ENCODE measurements at places on chromosomes 5 and 9.
A peak's percentile ranks its signal among the peaks of the same experiment; 100 is the strongest.

DNA sequence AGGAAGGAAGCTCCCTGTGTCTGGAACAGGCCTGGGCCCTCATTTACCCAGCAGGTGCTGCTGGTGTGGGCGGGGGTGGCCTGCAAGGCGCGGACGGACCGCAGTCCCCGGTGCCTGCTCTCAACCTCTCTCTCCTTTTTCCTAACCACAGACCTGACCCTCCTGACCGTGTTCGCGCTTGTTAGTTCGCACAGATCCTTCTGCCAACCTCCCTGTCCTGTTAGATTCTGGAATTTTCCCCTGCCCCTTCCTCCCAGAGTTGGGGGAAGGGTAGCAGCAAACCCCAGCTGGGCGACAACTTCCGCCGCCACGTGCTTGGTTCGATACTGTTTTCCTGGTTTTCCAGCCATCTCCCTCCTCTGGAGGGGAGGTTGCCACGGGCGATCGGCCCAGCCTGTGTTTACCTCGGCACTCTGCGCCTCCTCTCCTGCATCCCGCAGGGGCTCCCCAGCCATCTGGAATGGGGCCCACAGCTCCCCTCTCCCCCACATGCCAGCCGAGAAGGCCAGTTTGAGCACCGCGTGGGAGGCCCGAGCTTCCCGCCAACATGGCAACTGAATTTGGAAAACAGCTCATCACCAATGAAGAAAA, 70.8 kb upstream of the UNC5A start:
- no peaks in the 10 kb centered on the region for H3K36me3 ChIP-seq
- no peak overlapping the region for H3K4me3 ChIP-seq
- peak; percentile 32 for DNase-seq
- H3K27ac ChIP-seq = no peak overlapping the region
- peaks cover 54% of the 10 kb centered on the region for H3K27me3 ChIP-seq
- peaks cover 5% of the 10 kb centered on the region for H3K4me1 ChIP-seq

GRCh38 chr9:33114746-33115145, 38.3 kb upstream of the SMU1 start:
- DNase-seq = no peak
- no peaks in the 10 kb centered on the region for H3K27me3 ChIP-seq
- no peak overlapping the region for H3K27ac ChIP-seq
- H3K4me1 ChIP-seq = peaks cover 13% of the 10 kb centered on the region
- H3K36me3 ChIP-seq = peaks cover 16% of the 10 kb centered on the region

- no peak overlapping the region for H3K27ac ChIP-seq
- no peak overlapping the region for H3K4me3 ChIP-seq
- H3K4me1 ChIP-seq = peaks cover 3% of the 10 kb centered on the region
- no peak for DNase-seq
Observed at GRCh38 chr5:72501488-72501887, 5.7 kb downstream of the ZNF366 start.

DNA sequence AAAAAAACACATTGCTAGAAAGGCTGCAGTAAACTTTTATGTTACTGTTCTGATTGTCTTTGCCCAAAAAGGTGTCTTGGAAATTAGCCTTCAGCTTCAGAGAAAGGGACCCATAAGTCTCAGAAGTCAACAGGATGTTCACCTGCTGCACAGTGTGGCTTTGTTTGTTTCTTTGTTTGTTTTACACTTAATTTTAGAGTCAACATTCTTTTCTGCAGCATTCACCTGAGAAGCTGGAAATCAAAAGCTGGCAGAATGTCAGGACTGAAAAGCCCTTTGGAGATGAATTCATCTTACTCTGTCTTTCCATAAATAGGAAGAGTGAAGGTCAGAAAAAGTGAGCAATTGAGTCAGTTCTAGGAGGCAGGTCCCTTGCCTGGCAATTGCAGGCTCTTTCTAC, 170.0 kb downstream of the PAPPA start:
- H3K36me3 ChIP-seq = no peaks in the 10 kb centered on the region
- no peak for DNase-seq
- H3K27me3 ChIP-seq = no peaks in the 10 kb centered on the region
- no peak overlapping the region for H3K27ac ChIP-seq
- H3K4me3 ChIP-seq = no peak overlapping the region

DNA sequence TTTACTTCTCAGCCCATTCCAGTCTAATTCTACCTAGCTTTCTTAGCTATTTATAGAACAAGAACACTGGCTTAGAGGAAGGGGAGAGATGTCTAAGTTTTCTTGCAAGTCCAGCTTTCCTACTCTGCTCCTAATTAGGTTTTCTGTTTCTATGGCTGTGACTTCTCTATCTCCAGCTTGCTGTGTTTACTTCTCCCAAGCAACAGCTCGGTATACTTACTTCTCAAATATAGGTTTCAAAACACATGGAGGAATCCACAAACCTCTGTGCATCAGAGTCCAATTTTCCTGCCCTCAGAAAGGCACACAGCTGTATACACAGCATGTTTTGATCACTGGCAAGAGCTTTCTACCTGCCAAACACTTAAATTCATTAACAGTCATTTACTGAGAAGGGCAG, 17.4 kb upstream of the HMGCR start:
- no peak for DNase-seq
- no peak overlapping the region for H3K27ac ChIP-seq
- H3K36me3 ChIP-seq = no peaks in the 10 kb centered on the region
- no peaks in the 10 kb centered on the region for H3K4me1 ChIP-seq

DNA sequence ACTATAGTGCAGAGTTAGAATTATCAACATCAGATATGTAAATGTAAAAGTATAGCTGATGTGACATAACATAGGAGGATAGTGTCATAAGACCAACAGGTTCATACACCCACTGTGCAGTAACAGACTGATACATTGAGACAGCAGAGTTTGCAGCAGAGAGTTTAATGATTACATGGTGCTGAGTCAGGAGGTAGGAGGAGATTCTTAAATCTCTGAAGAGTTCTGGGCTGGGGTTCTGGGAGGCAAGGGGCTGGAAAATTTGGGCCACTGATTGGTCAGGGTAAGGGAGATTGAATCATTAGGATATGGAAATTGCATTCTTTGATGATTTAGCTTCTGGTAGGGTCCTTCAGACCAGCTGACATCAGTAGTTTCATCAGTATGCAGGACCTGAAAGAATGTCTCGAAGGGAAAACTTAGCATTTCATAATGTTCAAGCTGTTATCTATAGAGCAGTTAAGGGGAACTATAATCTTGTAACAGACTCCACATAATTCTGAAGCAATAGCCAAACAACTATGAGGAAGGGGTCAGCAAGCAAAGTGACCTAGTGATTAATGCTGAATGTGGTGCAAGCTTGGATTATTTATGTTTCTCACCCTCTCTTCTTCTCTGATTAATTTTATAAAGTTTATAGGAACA, 35.6 kb downstream of the CCL28 start:
- H3K27me3 ChIP-seq = no peaks in the 10 kb centered on the region
- no peak for DNase-seq
- H3K36me3 ChIP-seq = no peaks in the 10 kb centered on the region
- no peaks in the 10 kb centered on the region for H3K4me1 ChIP-seq

GRCh38 chr5:110965773-110966581, 105.5 kb upstream of the TSLP start:
- no peaks in the 10 kb centered on the region for H3K27me3 ChIP-seq
- no peak overlapping the region for H3K4me3 ChIP-seq
- H3K27ac ChIP-seq = no peak overlapping the region
- no peak for DNase-seq
- no peaks in the 10 kb centered on the region for H3K36me3 ChIP-seq

DNA sequence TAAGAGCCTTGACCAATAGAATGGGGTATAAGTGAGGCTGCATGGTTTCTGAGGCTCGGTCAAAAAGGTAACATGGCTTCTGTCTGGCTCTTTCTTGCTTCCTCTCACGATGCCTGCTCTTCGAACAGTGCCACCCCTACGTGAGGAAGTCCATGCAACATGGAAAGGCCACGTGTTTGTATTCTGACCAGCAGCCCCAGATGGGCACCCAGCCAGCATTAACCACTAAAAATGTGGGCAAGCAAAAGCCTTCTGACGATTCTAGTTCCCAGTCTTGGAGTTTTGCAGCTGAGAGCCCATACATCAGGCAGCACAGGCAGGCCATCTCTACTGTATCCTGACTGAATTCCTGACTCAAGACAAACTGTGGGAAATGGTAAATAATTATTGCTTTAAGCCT, 24.2 kb upstream of the NREP start:
- no peak overlapping the region for H3K4me3 ChIP-seq
- no peaks in the 10 kb centered on the region for H3K36me3 ChIP-seq
- DNase-seq = peak; percentile 50
- H3K27me3 ChIP-seq = no peaks in the 10 kb centered on the region
- no peak overlapping the region for H3K27ac ChIP-seq
- no peaks in the 10 kb centered on the region for H3K4me1 ChIP-seq

- no peaks in the 10 kb centered on the region for H3K4me1 ChIP-seq
- no peak overlapping the region for H3K27ac ChIP-seq
- DNase-seq = no peak
- H3K27me3 ChIP-seq = peaks cover 3% of the 10 kb centered on the region
- H3K36me3 ChIP-seq = no peaks in the 10 kb centered on the region
Observed at GRCh38 chr9:87653941-87654340, 72.0 kb upstream of the CTSL start.

DNA sequence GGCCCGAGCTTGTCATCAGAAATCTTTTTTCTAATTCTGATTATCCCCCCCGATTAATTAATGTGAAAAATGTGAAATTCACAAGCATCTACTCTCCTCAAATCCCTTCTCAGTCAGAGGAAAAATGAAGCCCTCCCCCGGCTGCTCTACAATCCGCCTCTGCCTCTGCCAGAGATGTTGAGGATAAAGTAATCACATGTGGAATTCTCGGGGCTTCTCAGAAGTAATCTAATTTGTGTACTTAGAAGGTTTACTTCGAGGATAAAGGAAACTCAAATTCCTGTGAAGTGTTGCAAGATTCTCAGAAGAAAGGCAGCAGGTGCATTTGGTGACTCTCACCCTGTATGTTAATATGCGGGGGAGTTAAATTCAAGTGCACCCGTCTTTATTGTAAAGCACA, 726.1 kb upstream of the ADAMTS16 start:
- no peaks in the 10 kb centered on the region for H3K36me3 ChIP-seq
- no peak overlapping the region for H3K4me3 ChIP-seq
- DNase-seq = no peak
- H3K4me1 ChIP-seq = no peaks in the 10 kb centered on the region
- no peak overlapping the region for H3K27ac ChIP-seq

- H3K36me3 ChIP-seq = no peaks in the 10 kb centered on the region
- H3K27me3 ChIP-seq = no peaks in the 10 kb centered on the region
- no peak overlapping the region for H3K4me3 ChIP-seq
- peaks cover 31% of the 10 kb centered on the region for H3K4me1 ChIP-seq
Observed at GRCh38 chr5:149445739-149446369, 66.8 kb upstream of the IL17B start.

- H3K27ac ChIP-seq = no peak overlapping the region
- H3K4me3 ChIP-seq = no peak overlapping the region
- peaks cover 36% of the 10 kb centered on the region for H3K4me1 ChIP-seq
- H3K36me3 ChIP-seq = no peaks in the 10 kb centered on the region
- no peaks in the 10 kb centered on the region for H3K27me3 ChIP-seq
Observed at GRCh38 chr5:10334831-10335230, 18.7 kb upstream of the MARCHF6 start.

GRCh38 chr9:121604242-121604641, 47.2 kb upstream of the DAB2IP start:
- no peak for DNase-seq
- no peak overlapping the region for H3K4me3 ChIP-seq
- no peaks in the 10 kb centered on the region for H3K36me3 ChIP-seq
- H3K4me1 ChIP-seq = peaks cover 44% of the 10 kb centered on the region
- peak overlapping the region; percentile 50 for H3K27ac ChIP-seq

DNA sequence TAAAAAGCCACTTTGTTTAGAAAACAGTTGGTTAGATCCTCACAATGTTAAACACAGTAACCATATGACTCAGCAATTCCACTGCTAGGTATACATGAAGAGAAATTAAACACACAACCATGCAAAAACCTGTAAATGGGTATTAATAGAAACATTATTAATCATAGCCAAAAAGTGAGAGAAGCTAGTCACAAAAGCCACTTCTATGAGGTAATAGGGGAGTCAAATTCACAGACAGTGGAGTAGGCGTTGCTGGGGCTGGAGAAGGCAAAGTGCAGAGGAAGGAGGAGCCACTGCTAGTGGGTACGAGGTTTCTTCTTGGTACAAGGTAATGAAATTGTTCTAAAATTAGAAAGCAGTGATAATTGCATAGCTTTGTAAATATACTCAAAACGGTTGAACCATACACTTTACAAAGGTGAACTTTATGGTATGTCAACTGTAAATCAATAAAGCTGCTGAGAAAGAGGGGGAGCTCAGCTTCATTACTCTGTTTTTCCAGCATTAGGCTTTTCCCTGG, 364.4 kb downstream of the GADD45G start:
- no peak overlapping the region for H3K27ac ChIP-seq
- no peaks in the 10 kb centered on the region for H3K36me3 ChIP-seq
- H3K27me3 ChIP-seq = no peaks in the 10 kb centered on the region

- DNase-seq = no peak
- no peak overlapping the region for H3K4me3 ChIP-seq
- H3K36me3 ChIP-seq = peaks cover 25% of the 10 kb centered on the region
- H3K4me1 ChIP-seq = peaks cover 9% of the 10 kb centered on the region
Observed at GRCh38 chr5:143016777-143017516, 246.8 kb downstream of the ARHGAP26 start.

DNA sequence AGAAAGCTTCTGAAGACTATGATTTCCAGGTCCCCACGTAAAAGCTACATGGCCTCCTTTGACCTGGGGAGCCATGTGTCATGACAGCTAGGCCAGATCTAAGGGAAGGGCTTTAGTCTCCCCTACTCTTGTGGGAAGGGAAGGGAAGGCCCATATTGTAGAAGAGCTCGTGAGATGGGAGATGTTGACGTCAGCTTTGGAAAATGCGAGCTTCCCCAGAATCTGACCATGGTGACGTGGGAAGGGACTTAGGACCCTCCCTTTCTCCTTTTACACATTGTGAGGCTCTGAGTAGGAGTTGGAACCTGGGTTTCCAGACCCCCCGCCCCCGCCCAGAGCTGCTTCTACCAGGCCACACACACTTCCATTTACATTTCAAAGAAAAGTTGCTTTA, 165.5 kb downstream of the SYK start:
- DNase-seq = no peak
- no peaks in the 10 kb centered on the region for H3K36me3 ChIP-seq
- H3K27ac ChIP-seq = no peak overlapping the region
- H3K4me3 ChIP-seq = no peak overlapping the region

DNA sequence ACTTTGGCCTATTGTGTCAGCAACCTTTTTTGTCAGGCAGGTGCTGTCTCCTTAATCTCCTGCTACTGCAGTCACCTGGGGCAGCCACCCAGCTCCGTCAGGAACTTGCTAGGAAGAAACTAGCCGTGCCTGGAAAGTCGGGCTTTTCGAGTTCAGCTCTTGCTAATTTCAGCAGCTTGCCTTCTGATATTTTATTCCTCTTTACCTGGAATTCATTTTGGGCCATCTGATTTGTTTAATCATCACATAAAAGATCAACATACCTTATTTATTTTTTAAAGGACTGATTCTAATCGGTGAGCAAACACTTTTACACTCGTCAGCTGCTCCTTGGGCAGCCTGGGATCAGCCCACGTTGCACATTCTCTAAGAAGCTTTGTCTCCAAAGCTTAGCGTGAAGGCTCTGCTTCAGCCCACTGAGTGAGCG, 42.2 kb downstream of the PRLR start:
- H3K4me1 ChIP-seq = no peaks in the 10 kb centered on the region
- H3K36me3 ChIP-seq = no peaks in the 10 kb centered on the region
- no peak overlapping the region for H3K4me3 ChIP-seq
- H3K27ac ChIP-seq = no peak overlapping the region

- H3K27ac ChIP-seq = peak within 1 kb of the TSS; percentile 91
- H3K36me3 ChIP-seq = no peaks in the 10 kb centered on the region
- H3K27me3 ChIP-seq = no peaks in the 10 kb centered on the region
- peak; percentile 80 for DNase-seq
Observed at GRCh38 chr5:1111727-1112289, at the start of gene SLC12A7. TSS of gene SLC12A7 (minus strand) at chr5:1112063. CDS start at chr5:1111991, 72 bp downstream.

GRCh38 chr5:57770039-57770438, 287.4 kb upstream of the ACTBL2 start:
- DNase-seq = no peak
- H3K4me1 ChIP-seq = no peaks in the 10 kb centered on the region
- H3K27ac ChIP-seq = no peak overlapping the region
- H3K4me3 ChIP-seq = no peak overlapping the region
- H3K36me3 ChIP-seq = no peaks in the 10 kb centered on the region
- H3K27me3 ChIP-seq = no peaks in the 10 kb centered on the region

All from heart left ventricle (tissue), 16 donors.